Karpas-422 (cell line): ENCODE measurements at places on chromosomes 6 and 20.

DNA sequence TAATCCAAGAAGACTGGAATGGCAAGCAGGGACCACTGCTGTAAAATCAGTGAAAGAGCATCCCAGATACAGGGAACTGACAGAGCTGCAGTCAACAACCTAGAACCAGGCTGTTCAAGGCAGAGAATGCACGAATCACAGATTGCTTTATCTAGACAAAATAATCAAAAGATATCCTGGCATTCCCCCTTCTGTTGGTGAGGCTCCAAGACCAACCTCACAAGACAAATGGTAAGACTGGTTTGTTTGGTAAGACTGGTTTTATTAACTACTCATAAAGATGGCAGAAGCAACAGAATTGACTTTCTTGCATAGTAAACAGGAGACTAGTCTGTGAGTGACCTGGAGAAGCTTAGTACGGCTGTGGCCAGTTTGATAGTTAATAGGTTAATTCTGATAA lies 88.8 kb upstream of the AHI1 start:
- no peak for DNase-seq

DNA sequence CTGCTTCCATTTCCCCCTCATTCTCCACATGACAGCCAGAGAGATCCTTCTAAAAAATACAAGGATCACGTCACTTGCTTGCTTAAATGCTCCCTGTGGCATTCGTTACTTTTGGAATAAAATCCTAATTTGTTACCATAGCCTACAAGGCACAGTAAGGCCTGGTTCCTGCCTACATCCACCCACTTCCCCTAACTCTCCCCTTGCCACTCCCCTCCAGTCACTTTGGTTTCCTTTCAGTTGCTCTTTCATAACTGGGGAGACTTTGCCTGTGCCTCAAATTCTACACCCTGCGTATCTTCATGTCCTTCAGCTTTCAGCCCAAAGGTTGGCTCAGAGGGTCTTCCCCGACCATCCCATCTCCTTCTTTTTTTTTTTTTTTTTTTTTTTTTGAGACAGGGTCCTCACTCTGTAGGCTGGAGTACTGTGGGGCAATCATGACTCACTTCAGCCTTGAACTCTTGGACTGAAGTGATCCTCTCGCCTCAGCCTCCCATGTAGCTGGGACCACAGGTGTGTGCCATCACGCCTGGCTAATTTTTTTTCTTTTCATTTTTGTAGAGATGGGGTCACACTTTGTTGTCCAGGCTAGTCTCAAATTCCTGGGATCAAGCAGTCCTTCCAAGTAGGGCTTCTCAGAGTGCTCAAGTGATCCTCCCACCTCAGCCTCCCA lies 12.5 kb downstream of the ID1 start:
- DNase-seq = no peak

DNA sequence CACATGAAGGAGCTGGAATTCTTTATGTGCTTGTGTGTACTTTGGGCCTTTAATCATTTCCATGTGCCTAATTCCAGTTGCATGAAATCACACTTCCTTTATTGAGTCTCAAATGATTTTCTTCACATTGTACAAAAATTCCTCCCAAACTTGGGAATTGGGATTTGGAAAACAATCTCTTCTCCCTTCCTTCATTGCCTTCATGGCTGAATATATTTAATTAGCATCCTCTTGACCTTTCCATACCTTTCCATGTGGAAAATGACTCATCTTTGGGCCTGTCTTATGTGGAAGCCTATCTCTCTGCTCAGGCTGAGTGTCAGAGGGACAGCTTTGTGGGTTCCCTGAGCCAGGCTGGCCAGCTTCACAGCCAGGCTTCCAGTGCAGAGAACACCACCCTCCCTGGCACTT lies 33.0 kb upstream of the CDH4 start:
- DNase-seq = no peak

DNA sequence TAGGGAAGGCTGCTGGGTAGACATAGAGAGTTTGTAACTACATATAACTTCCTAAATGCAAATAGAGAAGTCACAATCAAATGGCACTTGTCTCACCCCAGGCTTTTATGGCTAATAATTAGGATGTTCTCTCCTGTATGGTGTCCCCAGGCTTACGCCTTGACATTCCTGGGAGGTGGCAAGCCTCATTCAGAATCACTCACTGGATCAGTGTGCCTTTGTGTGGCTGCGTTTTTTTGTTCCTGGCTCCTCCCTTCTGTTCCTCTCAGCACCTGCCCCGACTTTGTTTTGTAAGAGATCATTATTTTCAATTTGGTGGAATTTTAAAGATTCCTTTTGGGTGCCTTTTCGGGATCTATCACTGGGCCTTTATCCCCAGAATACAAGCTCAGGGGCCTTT lies 5.7 kb downstream of the LAMP5 start:
- DNase-seq = no peak

GRCh38 chr6:42095776-42096541 lies 45.6 kb downstream of the TAF8 start:
- DNase-seq = no peak

DNA sequence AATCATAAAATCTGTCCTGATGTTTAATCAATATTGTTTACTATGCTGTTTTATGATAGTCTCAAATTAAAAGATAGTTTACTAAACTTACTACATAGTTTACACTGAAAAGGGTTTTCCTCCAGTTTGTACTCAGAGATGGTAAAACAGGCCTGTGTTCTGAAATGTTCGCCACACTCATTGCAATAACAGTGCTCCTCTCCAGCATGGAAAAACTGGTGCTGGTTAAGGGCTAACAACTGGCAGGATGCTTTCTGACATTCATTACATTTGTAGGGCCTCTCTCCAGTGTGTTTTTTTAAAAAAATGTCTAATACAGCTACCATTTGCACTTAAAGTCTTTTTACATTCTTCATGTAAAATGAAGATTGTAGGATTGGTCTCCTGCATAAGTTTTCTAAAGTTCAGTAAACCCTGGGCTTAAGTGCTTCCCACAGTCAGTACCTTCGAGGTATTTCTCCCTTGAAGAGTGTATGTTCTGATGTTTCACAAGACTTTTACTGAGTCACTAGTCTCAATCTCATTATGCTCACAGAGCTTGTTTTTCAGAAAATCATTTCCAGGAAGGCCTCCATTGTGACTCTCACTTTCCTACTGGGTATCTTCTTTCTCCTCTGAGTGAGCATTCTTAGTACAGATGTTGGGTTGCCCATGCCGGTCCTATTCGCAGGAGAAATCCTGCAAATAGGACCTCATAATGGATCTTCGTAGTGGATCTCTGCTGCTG lies 8.7 kb upstream of the ZSCAN12 start:
- DNase-seq = peak; percentile 37

- no peak for DNase-seq
These were observed 66.5 kb downstream of the PSMG4 start for GRCh38 chr6:3325210-3325609.

- no peak for DNase-seq
These were observed 5.3 kb downstream of the NAA20 start for GRCh38 chr20:20022498-20022897.

- no peak for DNase-seq
These were observed 3.3 kb downstream of the KCNS1 start for GRCh38 chr20:45097485-45098102.

- peak; percentile 48 for DNase-seq
These were observed 6.5 kb downstream of the NCOA7 start for GRCh38 chr6:125797120-125797885.

- no peak for DNase-seq
These were observed 84.9 kb downstream of the BTBD9 start for GRCh38 chr6:38554700-38555413.

- no peak for DNase-seq
These were observed 3.2 kb downstream of the TP53TG5 start for GRCh38 chr20:45374966-45375365.

DNA sequence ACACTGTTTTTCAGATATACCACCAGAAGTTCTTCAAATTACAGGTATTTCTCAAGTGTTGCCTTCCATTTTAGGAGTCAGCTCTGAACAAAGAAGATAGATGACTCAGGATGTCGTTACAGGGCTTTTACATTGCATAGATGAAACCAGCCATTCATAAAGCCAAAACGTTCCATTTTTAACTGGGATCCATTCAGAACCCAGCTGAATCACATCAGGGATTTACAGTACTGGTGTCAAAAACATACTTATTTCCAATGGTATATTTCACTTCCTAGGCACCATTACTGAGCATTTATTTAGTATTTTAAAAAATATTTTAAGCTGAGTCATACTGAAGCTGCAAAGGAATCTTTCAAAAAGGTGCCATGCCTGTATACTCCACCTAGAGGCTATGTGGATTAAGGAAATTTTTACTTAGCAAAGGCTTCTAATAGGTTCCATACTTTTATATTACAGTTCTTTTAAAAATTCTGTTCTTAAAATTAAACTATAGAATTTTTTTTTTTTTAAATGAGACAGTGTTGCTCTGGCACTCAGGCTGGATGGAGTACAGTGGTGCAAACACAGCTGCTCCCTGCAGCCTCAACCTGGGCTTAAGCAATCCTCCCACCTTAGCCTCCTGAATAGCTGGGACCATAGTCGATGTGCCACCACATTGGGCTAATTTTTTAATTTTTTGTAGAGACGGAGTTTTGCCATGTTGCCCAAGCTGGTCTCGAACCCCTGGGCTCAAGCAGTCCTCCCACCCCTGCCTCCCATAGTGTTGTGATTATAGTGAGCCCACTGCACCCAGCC lies 2.6 kb downstream of the ASF1A start:
- DNase-seq = peak; percentile 82

GRCh38 chr20:18750735-18751134 lies 62.8 kb upstream of the SCP2D1 start:
- no peak for DNase-seq

- DNase-seq = no peak
These were observed 12.1 kb upstream of the HINT3 start for GRCh38 chr6:125944434-125944816.

DNA sequence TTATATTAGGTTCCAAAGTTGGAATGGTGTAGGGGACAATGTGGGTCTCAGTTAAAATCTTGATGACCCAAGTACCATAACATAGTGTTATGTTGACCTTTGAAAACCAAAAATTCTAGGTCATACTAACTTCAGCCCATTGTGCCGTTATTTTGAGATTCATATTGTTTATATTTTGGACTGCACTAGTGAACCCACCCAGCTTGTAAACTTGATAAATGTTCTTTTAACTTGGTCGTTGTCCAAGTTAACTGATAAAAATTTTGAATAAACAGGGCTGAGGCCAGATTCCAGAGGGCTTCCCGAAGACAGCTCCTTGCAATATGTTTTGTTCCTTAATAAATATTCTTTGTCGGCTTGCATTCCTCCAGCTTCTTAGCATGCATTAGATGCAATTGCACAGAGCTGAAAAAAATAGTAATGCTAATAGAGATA lies 90.3 kb downstream of the BCAS1 start:
- DNase-seq = no peak

DNA sequence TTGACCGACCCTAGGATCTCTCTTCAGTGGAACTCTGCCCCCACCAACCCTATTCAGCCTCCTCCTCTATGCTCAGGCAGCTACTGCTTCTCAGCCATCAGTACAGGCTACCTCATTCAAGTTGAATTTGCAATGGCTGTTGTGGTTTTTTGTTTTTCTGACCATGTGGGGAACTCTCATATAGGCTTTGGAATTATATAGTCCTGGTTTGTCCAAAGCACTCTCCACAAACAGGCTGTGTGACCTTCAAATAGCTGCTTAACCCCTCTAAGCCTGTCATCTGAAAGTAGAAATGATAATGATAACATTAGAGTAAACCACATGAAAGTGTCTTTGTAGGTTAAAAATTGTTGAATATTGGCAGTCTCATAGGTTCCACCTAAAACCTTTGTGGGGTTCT lies 80.3 kb downstream of the UNC5CL start:
- DNase-seq = no peak

GRCh38 chr6:53581856-53582255 lies 37.0 kb upstream of the GCLC start:
- DNase-seq = no peak
